ENCODE measurements at places on chromosomes 5 and 9.
A peak's percentile ranks its signal among the peaks of the same experiment; 100 is the strongest.

DNA sequence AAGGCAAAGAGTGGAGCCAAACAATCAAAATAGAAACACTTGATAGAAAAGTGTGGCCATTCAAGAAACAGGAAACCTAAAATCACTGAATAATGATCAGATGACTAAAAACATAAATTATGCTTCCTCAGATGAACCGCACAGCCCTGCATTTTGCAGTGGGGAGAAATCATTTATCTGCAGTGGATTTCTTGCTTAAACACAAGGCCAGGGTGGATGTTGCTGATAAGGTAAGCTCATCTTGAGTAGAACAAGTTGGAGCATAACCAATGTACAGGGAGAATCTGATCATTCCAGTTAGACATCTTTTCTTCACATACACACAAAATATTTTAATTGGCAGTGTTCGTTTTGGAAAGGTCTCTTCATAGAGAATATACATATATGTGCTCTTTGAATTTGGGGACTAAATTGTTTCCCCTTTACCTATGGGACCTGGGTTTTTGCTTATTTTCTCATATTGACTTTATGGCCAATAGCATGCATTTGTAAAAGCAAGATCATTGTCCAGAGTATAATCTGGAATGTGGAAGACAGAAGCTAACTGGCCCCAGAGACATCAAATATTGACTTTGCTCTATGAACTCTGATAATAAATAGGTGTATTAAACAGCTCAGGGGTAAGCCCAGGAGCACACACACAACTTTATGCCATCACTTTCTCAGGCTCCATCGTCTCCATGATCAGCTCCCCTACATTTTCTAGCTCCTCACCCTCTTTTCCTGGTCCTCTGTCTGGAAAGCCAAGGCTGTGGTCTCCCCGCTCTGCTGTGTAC lies 9.1 kb downstream of the ANKDD1B start:
- DNase-seq: no peak

- no peak for DNase-seq
Measured at GRCh38 chr9:136379891-136380290, 6.4 kb upstream of the CARD9 start.

GRCh38 chr5:139385061-139386049 lies 2.3 kb upstream of the SLC23A1 start:
- DNase-seq: peak; percentile 32

- DNase-seq: no peak
Measured at GRCh38 chr9:133342570-133342969, 5.4 kb downstream of the MED22 start.

DNA sequence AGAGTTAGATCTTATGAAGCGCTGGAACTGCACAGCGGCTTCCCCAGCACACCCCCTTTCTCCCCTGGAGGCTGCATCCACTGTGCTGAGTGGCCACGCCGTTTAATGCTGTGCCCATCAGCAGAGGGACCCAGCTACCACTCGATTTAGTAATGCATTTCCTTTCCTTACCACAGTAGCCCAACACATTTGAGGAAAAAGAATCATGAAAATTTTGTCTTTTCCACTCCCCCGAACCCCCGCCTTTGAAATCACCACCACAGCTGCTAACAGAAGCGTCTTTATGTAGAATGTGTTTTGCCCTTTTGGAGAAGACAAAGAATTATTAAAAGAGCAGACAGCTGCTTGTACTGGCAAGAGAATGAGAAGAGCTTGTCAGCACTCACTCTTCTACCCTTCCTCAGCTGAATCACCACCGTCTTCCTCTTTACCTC lies 73.2 kb downstream of the ACER2 start:
- no peak for DNase-seq

DNA sequence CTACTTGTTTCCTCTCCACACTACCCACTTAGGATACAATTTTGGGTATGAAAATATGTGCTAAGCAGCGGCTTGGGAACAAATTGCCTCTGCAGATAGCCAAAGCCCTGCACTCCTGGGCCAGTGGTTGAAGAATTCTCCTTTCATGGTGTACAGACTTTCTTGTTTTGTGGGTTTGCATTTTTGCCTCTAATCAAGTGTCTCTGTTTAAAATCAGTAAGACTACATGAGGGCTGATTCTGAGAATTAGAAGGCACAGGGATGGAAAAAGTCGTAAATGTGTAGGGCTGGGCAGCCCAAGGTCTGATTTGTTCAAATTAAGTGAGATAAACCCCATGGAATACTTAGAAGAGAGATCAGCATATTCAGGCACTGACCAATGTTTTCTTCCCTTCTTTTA lies 103.7 kb upstream of the CD180 start:
- no peak for DNase-seq

DNA sequence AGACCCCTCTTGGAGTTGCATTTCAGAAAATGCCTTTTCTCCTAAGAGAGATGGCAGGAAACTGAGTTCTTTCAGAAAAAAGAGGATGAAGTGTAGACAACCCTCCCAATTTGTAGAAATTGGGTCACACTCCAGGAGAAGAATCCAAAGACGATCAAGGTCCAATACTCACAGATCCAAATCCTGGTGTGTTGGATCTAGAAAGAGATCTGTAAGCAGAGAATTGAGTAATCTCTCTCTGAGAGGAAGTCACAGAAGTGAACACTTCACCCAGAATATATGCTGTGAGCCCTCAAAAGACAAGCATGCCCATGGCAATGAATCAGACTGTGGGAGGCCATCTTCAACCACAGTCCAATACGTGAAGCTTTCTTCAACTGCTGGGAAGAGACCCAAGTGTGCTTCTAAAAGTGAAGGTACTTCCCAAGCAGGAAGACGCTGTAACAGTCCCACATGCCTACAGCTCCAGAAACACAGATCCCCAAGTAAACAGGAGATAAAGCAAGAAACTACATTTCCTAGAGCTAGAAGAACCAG lies 182.7 kb downstream of the SMC2 start:
- no peak for DNase-seq

DNA sequence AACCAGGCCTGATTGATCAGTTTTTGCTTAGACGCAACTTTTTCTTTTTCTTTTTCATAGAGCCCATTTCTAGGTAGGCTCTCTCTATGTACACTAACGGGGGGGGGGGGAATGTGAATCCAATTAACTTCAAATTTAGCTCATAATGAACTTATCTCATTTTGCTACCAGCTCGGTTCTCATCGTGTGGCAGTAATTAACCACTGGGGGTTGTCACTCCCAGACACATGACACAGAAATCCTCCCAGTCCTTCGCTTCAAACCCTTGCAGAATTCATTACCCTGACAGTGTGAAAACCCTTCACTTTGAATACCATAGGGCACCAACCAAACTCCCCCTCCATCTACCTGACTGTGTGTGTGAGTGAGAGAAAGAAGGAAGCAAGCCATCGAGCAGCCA lies 144.2 kb downstream of the PAX5 start:
- DNase-seq: no peak

- no peak for DNase-seq
Measured at GRCh38 chr9:83451308-83451707, 86.9 kb downstream of the FRMD3 start.

- DNase-seq: no peak
Measured at GRCh38 chr9:91917436-91917835, 32.6 kb downstream of the ROR2 start.

- DNase-seq: no peak
Measured at GRCh38 chr9:68970151-68970550, 43.8 kb downstream of the PRKACG start.

- no peak for DNase-seq
Measured at GRCh38 chr5:130277522-130277921, 373.3 kb downstream of the CHSY3 start.

- no peak for DNase-seq
Measured at GRCh38 chr5:132259069-132259851, 1.8 kb downstream of the PDLIM4 start.

GRCh38 chr5:112930082-112930344 lies 8.0 kb upstream of the REEP5 start:
- peak; percentile 51 for DNase-seq

DNA sequence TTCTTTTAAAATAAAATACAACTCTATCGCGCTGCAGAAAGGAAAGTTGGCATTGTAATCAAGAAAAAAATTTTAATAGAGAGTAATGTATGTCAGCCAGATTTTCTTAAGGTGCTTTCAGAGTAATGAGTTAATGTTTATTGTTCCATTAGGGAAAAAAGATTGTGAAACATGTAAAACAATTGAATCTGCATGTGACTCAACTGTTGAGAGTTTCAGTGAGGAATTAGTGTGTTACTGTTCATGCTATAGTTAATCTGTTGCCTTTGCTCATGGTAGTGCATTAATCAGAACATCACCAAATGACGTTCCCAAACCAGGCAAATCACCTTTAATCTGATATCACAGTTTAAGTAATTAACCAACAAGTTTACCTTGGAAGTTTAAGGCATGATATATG lies 600.5 kb downstream of the NR2F1-AS1 start:
- no peak for DNase-seq

GRCh38 chr5:2895876-2896275 lies 144.4 kb upstream of the IRX2 start:
- DNase-seq: no peak

GRCh38 chr9:92947268-92948037 lies at the start of gene FGD3:
TSS of gene FGD3 (plus strand) at chr9:92947523. CDS start at chr9:92976257, 28,734 bp downstream.
- no peak for DNase-seq

DNA sequence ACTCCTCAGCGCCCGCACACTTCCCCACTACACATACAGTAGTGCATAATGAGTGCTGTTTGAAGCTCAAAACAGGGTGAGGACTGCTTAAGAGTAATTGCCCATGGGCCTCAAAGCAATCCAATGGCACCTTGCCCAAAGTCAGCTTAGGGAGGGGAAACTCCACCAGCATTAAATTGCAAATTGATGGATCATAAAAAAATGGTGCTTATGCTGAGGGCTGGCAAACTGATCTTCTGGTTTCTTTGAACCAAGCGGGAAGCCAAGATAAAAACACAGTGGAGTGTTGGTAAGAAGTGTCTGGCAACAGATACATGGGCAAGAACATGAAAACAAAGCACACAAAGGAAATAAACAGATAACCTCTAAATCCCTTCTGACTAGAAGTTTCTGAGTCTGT lies 28.0 kb downstream of the TLE1 start:
- DNase-seq: no peak

- no peak for DNase-seq
Measured at GRCh38 chr5:164204338-164204946, 699.0 kb downstream of the MAT2B start.

GRCh38 chr5:53010814-53011213 lies 21.7 kb downstream of the ITGA2 start:
- DNase-seq: no peak

- DNase-seq: no peak
Measured at GRCh38 chr9:73923796-73924195, 573.3 kb upstream of the RORB start.

DNA sequence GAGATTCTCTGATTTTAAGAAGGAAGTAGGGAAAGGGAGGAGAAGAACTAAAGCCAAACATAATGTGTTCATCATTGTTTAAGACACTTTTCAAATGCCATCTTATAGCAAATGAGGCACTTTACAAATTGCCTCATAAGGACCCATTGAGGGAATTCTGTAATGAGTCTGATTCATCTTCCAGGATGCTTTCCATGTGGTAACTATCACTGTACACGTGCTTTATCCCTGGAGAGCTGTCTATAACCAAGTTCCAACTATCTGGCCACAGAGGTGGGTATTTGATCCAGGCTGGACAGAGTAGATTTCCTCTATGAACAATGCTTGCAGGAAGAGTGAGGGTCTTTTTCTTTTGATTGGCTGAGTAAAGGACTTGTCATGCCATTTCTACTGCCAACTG lies 183.5 kb upstream of the NFIB start:
- DNase-seq: no peak

DNA sequence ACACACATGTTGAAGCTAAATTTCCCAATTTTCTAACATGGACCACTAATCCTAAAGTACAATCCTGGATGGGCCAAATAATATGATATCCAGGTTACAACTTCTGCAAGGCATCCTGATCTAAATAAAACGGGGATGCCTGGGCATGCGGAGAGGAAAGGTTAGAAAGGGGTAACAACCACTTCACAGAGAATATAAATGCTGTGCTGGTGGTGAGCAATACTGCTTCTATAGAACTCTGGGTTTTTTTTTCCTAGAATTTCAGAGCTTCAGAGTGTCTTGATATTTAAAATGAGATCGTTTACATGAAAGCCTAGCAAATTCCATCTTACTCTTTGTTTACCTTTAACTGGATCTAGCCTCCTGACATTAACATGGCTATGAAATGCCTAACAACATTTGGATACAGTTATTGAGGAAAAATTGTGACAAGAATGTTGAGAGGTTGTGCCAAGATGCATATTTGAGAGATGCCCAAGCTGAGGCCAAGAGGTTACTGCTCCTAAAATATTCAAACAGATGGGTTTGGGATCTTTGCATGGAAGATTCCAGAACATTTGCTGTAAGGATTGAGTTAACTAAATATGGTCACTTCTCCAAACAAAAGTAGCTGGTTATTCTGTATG lies 22.4 kb downstream of the TNFAIP8 start:
- no peak for DNase-seq

GRCh38 chr9:13729955-13730354 lies 450.5 kb upstream of the MPDZ start:
- DNase-seq: no peak

- no peak for DNase-seq
Measured at GRCh38 chr9:33843312-33843961, 26.5 kb downstream of the UBE2R2 start.

DNA sequence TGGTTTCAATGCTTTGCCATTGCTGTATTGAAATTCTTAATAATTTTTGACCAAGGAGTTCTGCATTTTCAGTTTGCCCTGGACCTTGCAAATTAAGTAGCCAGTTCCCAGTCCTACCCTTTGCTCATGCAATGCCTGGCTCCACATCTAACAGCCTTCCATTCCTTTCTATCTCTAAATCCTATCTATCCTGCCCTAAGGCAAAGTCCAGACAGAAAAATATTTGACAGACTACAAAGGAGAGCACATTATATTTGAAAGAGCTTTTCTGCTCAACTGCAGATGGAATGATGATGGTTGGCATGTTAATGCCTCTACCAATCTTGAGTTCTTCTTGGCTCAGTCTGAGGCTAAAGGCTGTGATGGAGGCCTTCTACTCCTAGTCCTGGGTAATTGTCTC lies 15.5 kb downstream of the SLC22A4 start:
- no peak for DNase-seq

GRCh38 chr5:6029811-6030271 lies 348.5 kb downstream of the MED10 start:
- no peak for DNase-seq

GRCh38 chr5:173845321-173845720 lies 42.8 kb upstream of the CPEB4 start:
- DNase-seq: no peak

- no peak for DNase-seq
Measured at GRCh38 chr5:156819537-156819936, 30.6 kb upstream of the PPP1R2B start.

DNA sequence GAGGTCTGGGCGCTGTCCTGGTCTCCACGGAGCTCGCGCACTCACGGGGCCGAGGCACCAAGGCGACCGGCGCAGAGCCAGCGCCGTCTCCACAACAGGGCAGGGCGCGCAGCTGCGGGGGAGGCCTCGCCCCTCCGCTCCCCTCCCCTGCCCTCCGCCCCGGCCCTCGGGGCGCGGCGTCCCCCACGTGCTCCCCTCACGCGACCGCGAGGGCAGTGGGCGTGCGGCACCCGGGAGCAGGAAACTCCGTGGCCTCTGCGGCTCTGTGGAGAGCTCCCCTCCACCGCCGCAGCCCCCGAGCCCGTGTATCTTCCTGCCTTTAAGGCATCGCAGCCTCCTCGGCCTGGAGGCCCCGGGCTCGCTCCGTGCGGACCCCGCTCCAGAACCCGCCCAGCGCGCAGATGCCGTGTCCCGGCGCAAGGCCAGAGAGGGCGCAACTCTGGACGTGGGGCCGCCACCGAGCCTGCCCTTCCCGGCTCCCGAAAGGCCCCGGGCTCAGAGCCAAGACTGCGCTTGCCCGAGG lies 708 bp upstream of the TUBB4B start:
- DNase-seq: peak; percentile 67

Measured in CD4-positive, alpha-beta T cell treated with Interleukin-15 for 4 hours (primary cell).